CMK (cell line): ENCODE measurements at places on chromosomes 12 and 14.

- DNase-seq: no peak
Observed at GRCh38 chr12:66596199-66596598, 82.7 kb downstream of the GRIP1 start.

- DNase-seq: no peak
Observed at GRCh38 chr12:107512391-107512790, 173.2 kb upstream of the PWP1 start.

- DNase-seq: no peak
Observed at GRCh38 chr12:7303230-7303629, 642 bp upstream of the ACSM4 start.

DNA sequence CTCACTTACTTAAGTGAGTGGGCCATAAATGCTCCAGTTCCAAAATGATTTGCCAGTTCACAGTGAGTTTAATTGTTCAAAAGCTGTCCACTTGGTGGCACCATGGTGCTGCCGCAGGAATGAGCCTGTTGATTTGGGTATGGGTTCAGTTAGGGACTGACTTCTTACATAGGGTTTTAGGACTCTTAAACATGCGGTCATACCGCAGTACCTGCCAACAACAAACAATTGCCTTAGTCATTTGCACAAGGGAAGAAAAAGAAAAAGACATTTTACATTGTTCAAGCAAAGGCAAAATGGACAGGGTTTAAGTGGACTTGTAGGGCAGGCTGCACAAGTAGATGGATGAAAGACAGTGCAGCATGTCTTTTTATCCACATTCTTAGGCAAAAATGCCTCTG lies 80.0 kb upstream of the DBX2 start:
- DNase-seq: no peak

- no peak for DNase-seq
Observed at GRCh38 chr12:107778383-107779025, 4.0 kb downstream of the ASCL4 start.

DNA sequence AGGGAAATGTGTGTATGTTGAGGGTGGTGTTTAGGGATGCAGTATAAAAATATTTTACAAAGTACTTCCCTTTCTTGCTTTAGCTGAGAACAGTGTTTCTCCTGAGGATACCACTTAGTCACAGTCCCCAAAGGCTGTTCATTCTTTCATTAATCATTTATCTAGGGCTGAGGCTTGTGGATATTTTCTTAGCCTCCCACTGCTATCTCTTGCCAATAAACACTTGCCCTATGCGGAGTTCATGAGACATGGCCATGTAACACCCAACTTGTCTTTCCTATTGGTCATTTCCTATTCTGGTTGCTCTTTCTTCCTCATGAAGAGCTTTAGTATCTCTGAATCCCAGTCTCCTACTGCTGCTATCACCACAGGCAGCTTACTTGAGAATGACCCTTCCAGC lies 75.1 kb downstream of the ETNK1 start:
- no peak for DNase-seq

GRCh38 chr12:95390932-95391331 lies 83.0 kb upstream of the METAP2 start:
- DNase-seq: no peak

DNA sequence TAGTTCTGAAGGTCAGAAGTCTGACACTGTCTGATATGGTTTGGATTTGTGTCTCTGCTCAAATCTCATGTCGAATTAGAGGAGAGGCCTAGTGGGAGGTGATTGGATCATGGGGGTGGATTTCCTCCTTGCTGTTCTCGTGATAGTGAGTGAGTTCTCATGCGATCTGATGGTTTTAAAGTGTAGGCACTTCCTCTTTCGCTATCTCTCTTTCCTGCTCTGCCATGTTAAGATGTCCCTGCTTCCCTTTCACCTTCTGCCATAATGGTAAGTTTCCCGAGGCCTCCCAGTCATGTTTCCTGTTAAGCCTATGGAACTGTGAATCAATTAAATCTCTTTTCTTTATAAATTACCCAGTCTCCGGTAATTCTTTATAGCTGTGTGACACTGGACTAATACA lies 84.1 kb upstream of the TMTC1 start:
- peak; percentile 33 for DNase-seq

- no peak for DNase-seq
Observed at GRCh38 chr12:79900951-79901350, 33.9 kb downstream of the PPP1R12A start.

- no peak for DNase-seq
Observed at GRCh38 chr12:46101485-46101869, 111.1 kb upstream of the SCAF11 start.

GRCh38 chr14:30840086-30840779 lies 34.1 kb upstream of the COCH start:
- DNase-seq: no peak

DNA sequence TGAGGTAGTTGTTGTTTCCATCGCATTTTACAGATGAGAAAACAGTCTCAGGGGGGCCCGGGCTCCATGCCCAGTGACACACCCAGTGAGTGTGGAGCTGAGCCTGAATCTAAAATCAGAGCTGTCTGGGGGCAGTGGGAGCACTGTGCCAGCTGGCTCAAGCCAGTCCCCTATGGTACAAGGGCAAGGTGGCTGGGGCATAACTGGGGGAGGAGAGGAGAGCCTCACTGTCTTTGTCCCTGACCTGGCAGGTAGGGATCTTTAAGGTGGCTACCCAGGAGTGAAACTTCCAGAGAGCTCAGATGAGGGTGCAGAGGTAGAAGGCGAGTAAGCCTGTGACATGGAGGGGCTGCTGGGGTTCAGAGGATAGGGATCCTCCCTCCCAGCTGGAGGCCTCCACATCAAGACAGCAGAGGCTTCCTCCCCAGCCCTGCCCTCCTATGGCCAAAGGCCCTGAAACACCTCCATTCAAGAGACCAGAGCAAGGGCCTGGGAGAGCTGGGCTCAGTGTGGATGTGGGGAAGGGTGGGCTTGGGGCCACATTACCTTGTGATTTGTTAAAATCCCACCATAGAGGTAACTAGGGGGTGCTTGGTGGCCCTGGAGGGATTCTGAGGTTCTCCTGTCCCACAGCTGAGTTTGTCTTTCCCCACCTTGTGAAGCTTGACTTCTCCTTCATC lies 33.1 kb downstream of the ASCL4 start:
- DNase-seq: no peak

- DNase-seq: no peak
Observed at GRCh38 chr12:39620659-39621658, 1.4 kb upstream of the ABCD2 start.

DNA sequence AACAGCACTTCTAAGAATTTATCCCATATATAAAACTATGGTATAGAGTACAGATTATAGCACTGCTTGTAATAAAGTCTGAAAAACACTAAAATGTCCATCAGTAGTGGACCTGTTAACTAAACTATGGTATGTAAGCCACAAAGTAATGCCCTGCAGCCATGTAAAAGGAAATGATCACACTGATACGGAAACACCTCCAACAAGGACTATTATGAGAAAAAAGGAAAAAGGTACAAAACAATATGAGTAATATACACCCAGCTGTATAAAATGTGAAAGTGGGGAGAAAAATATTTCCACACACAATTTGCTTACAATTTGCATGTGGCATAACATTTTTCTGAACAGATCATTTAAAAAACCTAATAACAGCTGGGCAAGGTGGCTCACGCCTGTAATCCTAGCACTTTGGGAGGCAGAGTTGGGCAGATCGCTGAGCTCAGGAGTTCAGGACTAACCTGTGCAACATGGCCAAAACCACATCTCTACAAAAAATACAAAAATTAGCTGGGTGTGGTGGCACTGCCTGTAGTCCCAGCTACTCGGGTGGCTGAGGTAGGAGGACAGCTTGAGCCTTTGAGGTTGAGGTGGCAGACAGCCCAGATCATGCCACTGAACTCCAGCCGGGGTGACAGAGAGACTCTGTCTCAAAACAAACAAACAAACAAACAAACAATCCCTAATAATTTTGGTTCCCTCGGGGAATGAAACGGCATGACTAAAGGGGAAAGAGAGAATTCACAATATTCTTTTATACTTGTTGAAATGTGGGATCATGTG lies 250.5 kb downstream of the MED13L start:
- no peak for DNase-seq

DNA sequence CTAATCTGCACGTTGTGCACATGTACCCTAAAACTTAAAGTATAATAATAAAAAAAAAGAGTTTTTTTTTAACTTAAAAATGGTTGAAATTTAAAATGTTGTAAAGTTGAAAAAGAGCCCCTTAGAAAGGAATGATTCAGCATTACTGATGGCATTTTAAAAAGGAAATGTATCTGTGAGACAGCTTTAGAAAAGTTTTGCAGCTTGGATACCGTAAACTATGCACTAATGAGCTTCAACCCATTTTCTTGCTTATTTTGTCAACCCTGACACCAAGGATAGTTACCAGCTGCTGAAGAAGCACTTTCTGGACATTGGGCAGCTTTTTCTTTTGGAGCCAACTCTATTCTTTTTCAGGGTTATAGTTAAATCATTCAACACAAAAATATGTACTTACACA lies 4.3 kb downstream of the BICD1 start:
- no peak for DNase-seq

GRCh38 chr12:111446631-111447570 lies 41.2 kb downstream of the SH2B3 start:
- no peak for DNase-seq
